Femur (tissue), 1 donor: ENCODE measurements at places on chromosomes 11 and 22.

DNA sequence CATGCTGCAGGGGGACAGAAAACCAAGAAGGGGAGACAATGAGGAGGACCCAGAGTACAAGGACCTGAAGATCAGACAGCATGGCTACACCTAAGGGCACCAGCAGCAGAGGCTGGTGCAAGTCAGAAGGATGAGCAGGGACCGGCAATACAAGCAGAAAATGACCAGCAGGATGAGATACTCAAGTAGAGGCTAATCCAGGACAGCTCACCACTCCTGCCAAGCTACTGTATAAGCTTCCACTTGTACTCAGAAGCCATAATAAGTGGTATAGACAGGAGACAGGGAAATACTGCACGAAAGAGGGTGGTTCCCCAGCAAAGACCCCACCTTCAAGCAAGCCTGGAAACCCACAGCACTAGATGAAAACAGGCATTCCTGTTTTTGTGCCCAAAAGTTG lies 138.7 kb upstream of the ZC3H12C start:
- no peak for DNase-seq

GRCh38 chr11:126053415-126054286 lies 9.0 kb downstream of the CDON start:
- DNase-seq = no peak

- DNase-seq = no peak
Measured at GRCh38 chr22:21069375-21069774, 23.6 kb downstream of the LRRC74B start.

DNA sequence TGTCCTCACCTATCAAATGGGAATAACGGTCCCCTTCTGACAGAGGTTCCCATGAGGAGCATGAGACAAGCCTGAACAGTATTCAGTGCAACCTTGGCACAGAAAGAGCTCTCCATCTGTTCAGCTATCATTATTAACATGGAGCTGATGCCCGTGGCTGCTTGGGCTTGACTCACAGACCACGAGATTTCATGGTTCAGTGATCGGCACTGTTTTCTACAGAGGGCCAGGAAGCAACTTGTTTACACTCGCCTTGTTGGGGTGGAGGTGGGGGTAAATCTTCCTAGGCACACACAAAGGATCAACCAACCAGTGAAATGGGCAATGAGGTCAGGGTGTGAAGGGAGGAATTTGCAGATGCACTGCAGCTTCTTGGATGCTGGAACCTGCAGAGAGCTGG lies 88.2 kb downstream of the CWC15 start:
- no peak for DNase-seq

GRCh38 chr11:17954395-17955252 lies 58.2 kb downstream of the SERGEF start:
- no peak for DNase-seq

- DNase-seq = no peak
Measured at GRCh38 chr11:69135420-69136363, 20.0 kb upstream of the SMIM38 start.

- DNase-seq = peak; percentile 52
Measured at GRCh38 chr22:39207141-39208012, 37.4 kb downstream of the PDGFB start.

GRCh38 chr11:83161610-83162199 lies 4.8 kb downstream of the PCF11 start:
- no peak for DNase-seq

DNA sequence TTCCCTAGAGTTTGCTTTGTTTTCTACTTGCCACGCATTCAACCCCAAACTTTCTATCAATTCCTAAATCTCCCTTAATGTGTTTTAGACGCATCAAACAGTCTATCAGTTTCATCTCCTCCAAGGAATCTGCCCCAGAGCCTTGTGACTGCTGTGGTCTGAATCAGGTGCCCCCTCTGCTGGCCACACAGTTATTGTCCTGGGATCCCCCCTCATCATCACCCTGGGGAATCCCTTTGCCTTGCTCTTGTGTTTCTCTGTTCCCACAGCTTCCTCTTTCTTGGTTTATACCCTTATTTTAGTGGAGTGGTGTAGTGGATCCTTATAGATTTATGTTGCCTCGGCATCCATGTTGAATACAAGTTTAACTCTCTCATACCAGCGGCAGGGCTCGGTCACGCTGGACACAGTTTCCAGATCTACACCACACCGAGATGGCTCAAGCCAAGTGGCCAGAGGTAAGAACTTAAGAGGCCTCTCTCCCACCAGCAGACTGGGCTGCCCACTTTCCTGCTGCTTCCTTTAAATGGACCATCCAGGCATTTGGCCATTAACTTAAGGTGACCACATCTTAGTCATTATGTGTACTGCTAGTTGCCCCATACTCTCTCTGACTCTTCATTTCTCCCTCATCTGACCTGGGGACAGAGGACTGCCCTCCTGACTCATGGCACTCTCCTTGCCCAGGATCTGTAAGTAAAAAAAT lies 8.2 kb downstream of the UPB1 start:
- DNase-seq = peak; percentile 63
